ENCODE measurements at places on chromosomes 5 and 9.

GRCh38 chr9:26326563-26326962, 566.0 kb downstream of the CAAP1 start:
- DNase-seq, result no peak

DNA sequence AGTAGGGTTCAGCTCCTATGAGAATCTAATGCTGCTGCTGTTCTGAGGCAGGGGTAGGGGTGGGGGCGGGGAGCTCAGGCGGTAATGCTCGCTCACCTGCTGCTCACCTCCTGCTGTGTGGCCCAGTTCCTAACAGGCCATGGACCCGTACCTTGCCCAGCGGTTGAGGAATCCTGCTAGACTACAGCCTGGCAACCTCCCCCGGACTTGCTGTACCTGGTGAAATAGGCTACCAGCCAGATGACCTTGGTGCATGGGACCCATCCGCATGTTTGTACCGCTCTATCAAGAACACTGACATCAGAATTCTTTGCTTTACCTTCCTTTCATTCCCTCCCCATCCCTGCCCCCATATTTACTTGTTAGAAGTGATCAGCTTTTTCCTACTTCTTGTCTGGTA, 15.3 kb downstream of the IL31RA start:
- no peak for DNase-seq

DNA sequence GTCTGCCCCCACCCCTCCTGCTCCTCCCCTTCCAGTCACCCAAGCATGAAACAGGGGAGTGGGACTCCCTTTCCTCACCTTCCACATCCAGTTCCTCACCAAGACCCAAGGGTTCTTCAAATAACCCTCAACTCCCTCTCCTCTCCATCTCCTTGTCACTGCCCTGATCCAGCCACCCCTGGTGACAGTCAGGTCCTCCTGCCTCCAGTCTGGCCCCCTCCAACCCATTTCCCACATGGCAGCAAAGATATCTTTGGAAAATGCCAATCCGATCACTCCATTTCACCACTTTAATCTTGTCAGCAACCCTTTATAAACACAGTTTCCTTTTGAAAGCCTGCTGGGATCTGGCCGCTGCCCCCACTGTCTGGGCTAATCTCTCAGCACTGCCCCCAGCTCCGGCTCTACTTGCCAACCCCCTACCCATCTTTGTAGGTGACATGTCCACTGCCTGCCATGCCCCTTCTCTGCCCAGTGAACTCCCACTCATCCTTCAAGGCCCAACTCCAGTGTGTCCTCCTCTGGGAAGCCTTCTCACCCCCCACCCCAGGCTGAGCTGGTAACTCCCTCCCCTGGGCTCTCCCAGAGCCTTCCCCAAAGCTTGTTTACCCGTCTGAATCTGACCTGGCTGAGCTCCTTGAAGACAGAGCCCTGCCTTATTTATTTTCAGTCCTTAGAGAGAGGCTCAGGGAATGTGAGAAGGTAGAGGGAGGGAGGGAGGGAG, 781 bp upstream of the MYOZ3 start:
- DNase-seq, result no peak

DNA sequence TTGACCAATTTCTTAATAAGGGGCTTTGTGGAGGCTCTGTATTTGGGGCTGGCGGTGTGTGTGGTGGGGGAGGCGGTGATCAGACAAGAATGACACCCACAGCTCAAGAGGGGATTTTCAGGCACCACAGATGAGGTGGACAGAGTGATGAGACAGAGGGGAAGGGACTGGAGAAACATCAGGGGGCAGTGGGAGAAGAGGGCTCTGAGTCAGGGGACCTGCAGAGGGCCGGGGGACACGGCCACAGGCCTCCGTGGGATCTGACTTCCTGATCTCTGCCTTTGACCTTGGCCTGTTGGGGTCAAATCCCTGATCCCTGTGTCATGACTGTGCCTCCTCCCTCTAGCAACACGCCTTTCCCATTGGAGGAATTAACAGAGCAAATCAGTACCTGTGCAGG, 197.7 kb downstream of the C9orf50 start:
- DNase-seq, result no peak

DNA sequence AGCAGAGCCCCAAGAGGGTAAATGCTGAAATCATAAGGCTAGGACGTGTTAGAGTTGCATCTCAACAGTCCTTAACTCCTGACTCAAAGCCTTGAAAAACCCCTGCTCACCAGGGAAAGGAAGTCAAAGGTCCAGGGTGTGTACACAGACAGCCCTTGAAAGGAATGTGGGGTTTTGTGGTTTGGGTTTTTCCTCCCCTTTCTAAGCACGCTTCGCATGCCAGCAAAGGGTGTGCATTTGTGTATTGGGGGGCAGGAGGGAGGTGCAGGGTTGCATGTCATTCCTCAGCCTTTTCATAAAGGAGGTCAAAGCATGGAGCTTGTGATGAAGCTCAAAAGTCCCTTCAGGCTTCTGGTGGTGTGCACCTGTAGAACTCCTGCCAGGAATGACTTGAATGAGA, 17.3 kb upstream of the XPA start:
- no peak for DNase-seq

DNA sequence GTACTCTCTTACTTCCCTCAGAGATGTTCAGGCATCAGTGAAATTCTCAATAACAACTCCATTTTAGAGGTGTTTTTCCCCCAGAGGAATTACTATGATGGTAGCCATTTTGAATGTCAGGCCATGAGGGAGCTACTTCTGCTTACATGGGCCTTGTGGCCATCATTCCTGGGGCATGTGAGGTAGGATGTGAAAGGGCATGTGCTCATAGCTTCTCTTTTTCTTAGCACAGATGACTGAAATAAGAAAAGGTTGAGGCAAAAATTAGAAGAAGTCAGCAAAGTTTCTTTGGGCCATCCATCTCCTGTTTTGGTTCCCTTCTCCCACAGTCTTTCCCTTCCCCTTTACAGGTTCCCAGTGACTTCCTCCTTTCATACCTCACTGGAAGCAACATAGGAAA, 68.8 kb downstream of the FEM1C start:
- DNase-seq, result no peak

DNA sequence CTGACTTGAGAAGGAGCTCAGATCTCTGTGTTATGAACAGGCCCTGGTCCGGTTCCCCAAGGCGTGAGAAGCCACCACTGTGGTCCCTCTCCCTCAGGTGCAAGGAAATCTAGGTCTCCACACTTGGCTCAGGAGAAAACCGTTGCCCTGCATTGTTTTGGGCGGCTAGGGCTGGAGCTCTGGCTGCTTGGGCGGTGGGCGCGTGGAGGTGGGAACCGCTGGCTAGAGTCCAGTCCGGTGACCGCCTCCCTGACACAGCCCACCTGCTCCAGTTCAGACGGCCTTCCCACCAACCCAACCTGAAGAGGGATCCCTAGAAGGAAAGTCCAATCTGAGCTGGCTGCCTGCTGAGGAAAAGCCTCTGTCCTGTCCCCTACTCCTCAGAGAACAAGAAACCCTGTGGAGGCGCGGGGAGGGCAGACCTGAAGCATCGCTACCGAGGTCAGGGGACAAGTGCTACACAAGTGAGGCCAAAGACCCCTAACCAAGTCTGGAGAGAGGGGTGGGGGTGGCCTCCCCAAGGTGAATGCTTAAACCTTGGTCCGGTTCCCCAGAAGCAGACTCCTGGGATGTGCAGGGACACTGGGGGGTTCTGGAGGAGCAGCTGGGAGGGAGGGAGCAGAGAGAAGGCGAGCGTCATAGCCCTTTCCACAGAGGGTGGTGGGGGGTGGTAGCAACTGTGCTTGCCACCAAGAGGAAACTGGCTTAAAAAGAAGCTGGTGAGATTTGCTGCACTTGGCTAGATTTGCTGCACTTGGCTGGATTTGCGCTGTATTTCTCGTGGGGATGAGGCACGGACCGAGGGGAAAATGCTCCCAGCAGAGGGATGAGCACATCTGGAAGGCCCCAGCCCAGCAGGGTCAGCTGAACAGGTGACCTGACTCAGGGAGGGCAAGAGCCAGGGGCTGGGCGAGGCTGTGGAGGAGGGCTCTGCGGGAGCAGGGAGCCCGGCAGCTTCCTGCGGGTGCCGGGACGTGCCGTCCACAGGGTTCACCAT, 65.2 kb downstream of the RAPGEF1 start:
- DNase-seq, result no peak

GRCh38 chr5:76180814-76181805, 97.9 kb downstream of the SV2C start:
- DNase-seq, result no peak

DNA sequence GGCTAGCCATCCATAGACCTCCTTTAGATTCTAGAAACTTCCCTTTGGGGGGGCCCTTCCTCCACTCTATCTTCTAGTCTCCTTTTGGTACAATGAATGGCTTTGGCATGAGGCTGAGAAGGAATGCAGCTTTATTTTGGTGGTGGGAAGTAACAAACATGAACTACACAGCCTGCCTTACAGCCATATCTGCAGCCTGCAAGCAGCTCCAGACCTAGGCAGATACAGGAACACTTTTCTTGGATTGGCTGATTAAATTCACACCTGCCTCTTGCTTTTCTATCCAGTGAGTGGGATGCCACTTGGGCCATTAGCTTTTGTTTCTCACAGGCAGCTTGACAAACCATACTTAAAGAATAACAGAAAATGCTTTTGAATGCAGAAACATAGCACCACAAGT, 28.2 kb downstream of the NR6A1 start:
- no peak for DNase-seq

DNA sequence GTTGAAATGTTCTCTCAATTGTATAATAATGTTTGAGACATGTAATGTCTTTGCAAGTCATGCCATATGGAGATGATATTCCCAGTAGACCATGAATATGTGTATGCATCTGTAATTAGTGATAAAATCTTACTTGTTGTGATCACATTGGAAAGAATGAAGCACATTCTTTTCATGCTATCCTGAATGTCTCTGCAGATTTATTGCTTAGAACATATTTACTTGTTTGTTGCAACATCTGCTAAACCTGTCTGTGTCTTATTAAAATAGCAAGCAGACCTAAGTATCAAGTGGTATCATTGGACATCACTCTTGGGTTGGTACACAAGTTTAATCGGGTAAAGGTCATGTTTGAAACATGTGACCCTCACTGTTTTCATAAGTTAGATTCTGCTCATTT, 265.5 kb upstream of the CD180 start:
- no peak for DNase-seq

- no peak for DNase-seq
These were observed 122.1 kb downstream of the YIPF5 start for GRCh38 chr5:144048259-144048856.

- DNase-seq, result no peak
These were observed 58.4 kb upstream of the TRIM32 start for GRCh38 chr9:116628716-116629115.

DNA sequence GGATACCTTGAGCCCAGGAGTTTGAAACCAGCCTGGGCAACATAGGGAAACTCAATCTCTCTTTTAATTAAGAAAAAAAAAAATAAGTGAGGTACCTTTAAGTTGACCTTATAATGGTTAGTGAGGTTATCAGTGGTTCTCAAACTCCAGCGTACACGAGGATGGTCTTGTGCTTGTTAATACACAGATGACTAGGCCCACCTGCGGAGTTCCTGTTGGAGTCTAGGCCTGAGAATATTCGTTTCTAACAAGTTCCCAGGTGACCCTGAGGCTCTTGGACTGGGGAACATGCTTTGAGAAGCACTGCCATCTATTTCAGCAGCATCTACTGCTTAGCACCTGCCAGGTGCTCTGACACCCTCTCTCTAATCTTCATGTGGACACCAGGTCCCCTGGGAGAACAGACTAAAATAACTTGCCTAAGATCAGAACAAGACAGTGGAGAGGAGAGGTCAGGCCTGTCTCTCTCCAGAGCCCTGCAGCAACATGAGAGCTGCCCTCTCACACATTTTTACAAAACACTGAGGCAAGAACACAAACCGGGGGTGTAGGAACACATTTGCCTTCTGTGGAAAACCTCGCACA, 24.6 kb downstream of the TLE1 start:
- no peak for DNase-seq

GRCh38 chr5:113519412-113519811, 5.9 kb downstream of the YTHDC2 start:
- no peak for DNase-seq

DNA sequence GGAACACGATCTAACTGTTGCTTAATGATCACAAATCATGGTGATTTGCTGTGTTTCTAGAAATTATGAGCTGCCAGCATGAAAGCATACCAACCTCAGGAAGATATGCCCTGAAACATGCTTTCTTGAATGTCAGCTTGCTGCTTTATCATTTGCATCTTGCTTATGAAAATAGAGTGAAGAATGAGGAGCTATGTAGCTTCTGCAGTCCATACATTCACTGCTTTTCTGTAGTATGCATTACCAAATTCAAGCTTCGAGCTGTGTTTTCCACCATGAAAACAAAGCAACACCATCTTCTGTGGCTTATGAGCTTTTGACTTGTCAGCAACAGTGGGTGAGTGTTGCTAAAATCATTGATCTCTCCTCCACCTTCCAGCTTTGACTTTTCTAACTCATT, 16.5 kb downstream of the F2RL2 start:
- DNase-seq, result no peak

DNA sequence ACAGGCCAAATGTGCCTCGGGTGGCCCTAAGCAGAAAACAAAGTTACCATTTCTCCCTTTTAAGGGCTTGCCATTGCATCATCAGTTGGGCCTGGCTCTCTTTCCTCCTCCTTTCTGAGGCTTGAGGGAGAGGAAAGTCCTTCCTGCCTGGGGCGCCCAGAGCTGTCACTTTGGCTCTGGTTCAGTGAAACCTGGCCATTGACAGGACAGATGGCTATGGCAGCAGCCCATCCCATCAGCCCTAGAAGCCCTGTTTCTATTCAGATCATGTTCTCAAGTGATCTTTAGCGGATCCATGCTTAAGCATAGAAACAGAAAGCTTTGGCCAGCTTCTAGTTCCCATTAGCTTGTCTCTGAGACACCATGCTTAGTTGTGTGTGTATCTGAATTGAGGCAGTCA, 293.4 kb downstream of the YTHDC2 start:
- no peak for DNase-seq

DNA sequence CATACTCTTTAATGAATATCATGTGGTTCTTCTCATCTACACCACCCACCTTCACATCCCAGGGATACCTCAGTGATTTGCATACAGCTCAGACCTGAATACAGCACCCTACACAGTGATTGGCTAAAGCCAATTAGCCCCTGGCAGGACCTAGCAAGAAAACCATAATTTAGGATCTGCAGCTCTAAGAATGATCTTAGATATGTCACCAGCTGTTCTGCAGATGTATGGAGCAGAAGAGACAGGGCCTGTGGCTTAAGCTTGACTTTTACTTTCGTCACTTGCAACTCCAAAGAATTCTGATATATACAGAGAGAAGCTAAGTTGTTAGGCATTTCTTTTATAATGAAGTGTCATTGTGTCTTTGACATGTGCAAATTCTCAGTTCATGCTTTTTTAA, 483.2 kb upstream of the C9orf72 start:
- DNase-seq, result no peak

DNA sequence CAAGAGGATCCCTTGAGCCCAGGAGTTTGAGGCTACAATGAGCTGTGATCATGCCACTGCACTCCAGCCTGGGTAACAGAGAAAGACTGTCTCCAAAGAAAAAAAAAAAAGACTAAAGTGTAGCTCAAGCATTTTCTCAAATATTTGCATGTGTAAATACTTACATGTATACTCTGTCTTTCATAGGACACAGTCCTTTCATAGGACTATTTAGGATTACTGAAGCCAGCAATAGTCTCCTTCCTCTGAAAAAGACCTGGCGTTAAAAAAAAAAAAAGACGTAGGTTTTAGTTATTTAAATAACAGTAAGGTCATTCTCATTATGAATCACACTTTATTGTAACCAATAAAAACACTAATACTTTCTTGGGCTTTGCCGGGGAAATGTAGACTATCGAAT, 29.9 kb downstream of the HSDL2 start:
- no peak for DNase-seq

All from T follicular helper cell (primary cell).